ENCODE measurements at places on chromosomes 4 and X.

DNA sequence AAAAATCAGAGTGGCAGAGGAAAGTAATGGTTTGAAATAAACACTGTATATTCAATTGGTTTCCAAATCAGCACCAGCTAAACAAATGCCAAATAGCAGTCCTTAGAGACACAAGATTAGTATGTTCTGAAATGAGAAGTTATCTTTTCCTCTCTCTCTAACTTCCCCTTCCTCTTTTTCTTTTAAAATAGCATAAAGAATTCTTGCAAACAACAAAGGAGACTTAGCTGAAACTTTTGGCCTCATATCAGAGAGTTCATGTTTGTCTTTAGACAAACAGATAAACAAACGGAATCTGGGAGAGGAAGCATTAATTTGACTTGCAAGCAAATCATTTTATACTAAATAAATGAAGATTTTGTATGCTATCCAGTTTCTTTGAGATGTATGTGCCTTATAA lies 399.0 kb downstream of the GBA3 start:
- DNase-seq = no peak

DNA sequence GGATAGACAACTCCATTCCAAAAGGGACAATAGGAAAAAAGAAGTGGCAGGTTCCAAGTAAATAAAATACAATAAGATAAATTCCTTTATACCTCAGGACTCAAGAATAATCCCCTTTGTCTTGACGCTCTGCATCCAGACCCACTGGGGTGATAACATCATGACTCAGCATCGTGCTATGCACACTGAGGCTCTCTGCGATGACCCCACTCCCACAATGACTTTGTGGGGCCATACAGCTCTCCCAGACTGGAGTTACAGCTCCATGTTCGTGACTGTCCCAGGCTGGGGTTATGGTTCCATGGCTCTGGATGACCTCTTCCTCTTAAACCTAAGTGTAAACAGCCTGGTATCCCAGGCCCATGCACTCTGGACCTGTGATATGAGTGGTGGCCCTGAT lies 254.5 kb upstream of the ADGRL3 start:
- no peak for DNase-seq

- no peak for DNase-seq
Observed at GRCh38 chr4:88341227-88342192, 37.1 kb upstream of the HERC6 start.

- DNase-seq = no peak
Observed at GRCh38 chr4:109861916-109862511, 14.1 kb downstream of the LRIT3 start.

GRCh38 chr4:71009890-71010588 lies 16.6 kb downstream of the DCK start:
- no peak for DNase-seq

DNA sequence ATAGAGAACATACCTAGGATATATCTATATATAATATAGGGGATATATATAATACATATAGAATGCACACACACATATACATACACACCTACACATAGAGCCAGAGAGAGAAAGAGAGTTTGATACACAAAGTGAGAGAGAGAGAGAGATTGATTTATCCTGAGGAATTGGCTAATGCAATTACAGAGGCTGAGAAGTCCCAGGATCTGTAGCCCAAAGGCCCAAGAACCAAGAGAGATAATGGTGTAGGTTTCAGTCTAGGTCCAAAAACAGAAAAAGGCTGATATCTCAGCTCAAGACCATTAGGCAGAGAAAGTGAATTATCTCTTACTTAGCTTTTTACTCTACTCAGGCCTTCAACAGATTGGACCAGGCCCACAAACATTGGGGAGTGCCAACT lies 715.0 kb upstream of the LCORL start:
- no peak for DNase-seq

GRCh38 chr4:1883583-1883982 lies 12.4 kb downstream of the NSD2 start:
- no peak for DNase-seq

DNA sequence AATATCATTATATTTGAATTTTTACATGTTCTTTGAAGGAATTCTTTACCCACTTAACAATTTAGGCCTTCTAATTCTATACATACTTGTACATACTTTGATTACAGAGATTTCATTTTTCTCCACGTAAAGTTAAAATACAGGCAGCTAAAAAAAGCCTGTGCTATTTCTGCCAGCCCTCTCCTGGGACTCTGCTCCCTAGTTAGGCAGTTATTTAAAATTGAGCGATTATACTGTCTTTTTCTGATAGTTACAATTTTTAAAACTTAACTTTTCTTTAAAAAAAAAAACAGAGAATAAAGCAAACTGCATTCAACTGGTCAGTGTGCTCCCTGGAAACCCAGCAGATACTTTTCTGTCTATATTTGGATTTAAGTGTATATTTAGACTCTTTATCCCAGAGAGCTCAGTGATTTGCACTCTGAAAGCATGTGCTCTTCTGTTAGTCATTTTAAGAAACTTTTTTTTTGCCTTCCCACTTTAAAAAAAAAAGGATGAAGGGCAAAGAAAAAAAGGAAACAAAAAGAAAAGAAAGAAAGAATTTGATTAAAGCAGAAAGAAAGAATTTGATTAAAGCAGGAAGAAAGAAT lies 18.1 kb upstream of the FAM241A start:
- DNase-seq = no peak

DNA sequence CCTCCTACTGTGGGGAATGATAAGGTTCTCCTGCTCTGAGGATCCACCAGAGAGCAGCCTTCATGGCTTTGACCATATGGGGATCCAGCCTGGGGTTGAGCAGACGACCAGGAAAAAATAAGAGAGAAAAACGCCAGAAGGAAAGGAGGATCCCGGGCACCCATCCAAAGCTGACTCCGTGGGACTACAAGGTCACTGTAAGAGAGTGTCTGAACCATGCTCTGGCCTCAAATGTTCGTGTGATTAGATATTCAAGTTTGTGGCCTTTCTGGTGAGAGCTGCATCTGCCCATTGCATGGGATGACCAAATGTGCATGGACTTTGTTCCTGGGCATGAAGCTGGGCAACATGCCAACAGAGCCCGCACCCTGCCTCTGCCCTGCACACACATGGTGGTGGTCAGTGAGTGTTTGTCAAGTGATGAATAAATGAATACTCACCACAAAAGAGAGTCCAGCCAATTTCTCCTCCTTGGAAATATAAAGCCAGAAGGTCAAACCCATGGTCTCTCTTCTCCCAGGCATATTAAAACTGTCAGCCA lies 346.0 kb upstream of the GATB start:
- no peak for DNase-seq

DNA sequence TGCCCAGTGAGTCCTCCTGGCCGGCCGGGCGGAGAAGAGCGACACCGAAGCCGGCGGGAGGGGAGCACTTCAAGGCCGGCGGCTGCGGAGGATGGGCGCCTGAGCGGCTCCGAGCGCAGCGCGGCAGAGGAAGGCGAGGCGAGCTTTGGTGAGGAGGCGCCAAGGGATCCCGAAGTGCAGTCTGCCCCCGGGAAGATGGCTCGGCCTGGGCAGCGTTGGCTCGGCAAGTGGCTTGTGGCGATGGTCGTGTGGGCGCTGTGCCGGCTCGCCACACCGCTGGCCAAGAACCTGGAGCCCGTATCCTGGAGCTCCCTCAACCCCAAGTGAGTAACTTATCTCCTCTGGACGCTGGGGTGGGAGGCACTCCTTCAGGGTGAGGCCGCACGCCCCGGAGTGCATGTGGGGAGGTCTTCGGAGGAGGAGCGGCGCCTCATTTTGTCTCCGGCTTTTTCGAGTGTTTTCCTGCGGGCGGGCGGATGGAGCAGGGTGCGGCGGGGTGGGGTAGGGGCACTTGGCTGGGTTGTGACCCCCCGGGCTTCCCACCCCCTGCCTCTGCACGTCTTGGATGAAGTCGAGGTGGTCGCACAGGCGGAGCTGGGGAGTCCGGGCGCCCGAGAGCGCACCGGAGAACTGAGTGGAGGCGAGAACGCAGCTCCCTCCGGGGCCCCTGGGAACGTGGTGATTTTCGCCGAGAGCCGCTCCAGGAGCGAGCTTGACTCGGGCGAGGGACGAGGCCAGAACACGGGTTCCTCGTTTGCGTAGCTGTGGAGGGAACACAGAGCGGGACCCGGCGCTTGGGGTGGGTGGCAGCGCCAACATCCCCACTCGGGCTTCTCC lies 979 bp downstream of the EFNB1 start:
- no peak for DNase-seq

DNA sequence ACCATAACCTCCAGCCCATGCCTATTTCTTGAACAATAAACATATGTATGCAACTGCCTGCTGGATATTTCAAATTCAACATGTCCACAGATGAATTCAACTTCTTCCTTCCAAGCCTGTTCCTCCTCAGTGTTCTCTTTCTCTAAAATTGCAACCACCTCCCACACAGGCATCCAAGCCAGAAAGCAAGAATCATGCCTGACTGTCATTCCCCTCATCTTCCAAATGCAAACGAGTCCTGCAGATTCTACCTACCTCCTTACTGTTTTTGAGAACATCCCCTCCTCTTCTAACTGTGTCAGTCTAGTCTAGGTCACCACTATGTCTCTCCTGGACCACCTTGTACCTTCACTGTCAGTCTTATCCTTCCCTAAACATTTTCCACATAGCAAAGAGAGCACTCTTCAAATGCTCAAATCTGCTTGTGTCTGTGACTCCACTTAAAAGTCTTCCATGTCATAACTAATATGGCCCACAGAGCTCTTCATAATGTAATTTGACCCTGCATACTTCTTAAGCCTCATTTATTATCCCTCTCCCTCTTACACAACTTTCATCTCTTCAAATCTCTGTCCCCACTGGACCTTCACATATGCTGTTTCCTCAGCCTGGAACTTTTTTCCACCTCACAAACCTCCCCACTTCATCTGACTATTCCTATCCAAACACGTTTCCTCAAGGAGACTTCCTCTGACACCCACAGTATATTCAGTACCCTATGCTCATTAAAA lies 25.7 kb downstream of the MAPK10 start:
- DNase-seq = no peak

- DNase-seq = no peak
Observed at GRCh38 chr4:80265571-80266252, 752 bp upstream of the FGF5 start.

DNA sequence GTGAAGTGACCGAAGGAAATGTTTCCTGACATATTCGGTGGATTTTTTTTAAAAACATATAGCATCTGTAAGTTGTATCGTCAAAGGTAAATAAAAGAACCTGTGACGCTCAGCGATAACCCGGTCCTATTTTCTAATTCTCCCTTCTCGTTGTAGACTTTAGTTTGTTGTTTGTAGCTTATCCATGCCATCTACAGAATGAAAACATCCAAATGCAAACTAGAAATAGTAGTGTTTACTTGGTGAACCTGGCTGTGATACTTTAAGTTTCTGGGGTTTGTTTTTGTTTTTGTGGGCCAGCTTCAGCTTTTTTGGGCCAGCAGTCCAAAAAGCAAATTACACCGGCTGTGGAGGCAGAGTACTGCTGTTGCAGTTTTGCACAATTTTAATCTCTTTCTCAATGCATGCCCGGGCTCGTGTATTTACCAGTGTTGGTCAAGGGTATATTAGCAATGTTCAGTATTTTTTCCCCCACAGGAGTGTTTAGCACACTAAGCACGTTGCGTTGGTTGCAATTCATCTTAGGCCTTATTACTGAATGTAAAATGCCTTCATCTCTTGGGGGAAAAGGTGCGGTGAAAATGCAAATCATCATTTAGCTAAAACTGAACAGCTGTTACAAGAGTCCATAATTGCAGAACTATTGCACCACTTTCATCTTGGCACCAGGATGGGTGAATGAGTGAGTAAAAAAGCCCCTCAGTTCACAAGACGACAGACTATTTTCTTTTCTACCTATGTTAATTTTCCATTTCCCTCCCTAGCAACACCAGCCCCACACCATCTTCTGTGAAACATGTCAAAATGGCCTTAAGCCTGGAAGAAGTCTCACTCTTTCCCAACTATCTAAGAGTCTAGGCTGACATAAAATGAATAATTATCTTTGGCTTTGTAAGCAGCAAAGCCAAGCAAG lies 1.7 kb upstream of the CNOT6L start:
- DNase-seq = no peak

GRCh38 chr4:44985152-44985551 lies 258.8 kb upstream of the GNPDA2 start:
- DNase-seq = no peak

GRCh38 chrX:136652822-136653723 lies 5.1 kb downstream of the CD40LG start:
- no peak for DNase-seq

DNA sequence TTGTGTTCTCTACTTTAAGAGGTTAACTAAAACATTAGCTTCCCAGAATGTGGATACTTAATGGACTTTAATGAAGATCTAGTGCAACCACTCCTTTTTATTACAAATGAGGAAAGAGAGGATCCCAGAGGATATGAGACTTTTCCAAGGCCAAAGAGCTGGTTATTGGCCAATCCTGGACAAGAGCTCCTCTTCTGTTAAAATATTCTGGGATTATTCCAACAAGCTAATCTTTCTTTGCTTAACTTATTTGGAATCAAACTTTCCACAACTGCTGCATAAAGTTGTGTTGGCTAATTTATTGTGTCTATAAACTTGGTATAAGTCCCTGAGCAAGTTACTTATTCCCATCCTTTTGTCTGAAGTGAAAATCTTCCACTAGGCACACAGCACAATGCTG lies 174.2 kb upstream of the HCCS start:
- no peak for DNase-seq

DNA sequence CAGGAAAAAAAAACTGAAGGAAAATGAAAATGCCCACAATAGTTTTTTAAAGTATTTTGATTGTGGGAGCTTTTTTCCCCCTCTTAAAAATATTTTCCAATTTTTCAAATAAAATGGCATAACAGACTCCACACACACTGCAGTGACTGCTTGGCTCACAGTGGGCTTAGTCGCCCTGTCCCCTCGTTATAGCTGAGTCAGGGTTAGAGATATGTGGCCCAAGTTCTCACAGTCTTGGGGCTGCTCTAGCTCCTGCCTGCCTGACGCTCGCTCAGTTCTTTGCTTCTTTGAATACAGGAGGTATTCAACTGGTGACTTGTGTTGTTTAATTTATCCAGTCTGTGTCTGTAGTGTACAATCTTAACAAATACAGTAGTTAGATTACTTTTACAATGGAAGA lies 47.7 kb downstream of the BEND2 start:
- DNase-seq = no peak

GRCh38 chr4:140789759-140790158 lies 33.6 kb upstream of the TBC1D9 start:
- DNase-seq = no peak

DNA sequence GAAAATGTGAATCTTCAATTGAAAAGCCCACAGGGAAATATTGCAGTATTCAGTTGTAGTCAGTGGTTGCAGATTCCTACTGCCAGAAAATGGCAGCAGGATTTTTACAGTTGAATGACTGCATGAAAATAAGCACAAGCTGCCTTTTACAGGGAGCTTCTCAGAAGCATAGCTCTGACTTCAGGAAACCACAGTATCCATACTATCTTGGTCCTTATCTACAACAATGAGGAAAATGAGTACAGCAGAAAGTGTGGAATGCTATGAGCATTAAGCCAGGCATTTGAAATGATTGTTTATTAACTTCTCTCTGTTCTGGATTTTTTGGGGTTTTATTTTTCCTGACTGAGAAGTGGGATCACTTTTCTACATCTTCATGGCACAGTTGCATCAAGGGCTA lies 34.6 kb upstream of the PRRG1 start:
- no peak for DNase-seq

All from T follicular helper cell (primary cell).